ENCODE measurements at places on chromosomes 1 and 21.

- peaks cover 9% of the 10 kb centered on the region for H3K36me3 ChIP-seq
- H3K27me3 ChIP-seq = peaks cover 17% of the 10 kb centered on the region
- H3K27ac ChIP-seq = no peak overlapping the region
- H3K4me3 ChIP-seq = no peak overlapping the region
- H3K4me1 ChIP-seq = no peaks in the 10 kb centered on the region
- no peak for DNase-seq
Observed at GRCh38 chr1:157315544-157315943, 177.3 kb upstream of the ETV3 start.

GRCh38 chr1:9135073-9135836 is 6.4 kb upstream of the GPR157 start:
- H3K4me1 ChIP-seq = peaks cover 8% of the 10 kb centered on the region
- peaks cover 5% of the 10 kb centered on the region for H3K27me3 ChIP-seq
- no peak for DNase-seq
- peak overlapping the region; percentile 57 for H3K27ac ChIP-seq
- no peak overlapping the region for H3K4me3 ChIP-seq

DNA sequence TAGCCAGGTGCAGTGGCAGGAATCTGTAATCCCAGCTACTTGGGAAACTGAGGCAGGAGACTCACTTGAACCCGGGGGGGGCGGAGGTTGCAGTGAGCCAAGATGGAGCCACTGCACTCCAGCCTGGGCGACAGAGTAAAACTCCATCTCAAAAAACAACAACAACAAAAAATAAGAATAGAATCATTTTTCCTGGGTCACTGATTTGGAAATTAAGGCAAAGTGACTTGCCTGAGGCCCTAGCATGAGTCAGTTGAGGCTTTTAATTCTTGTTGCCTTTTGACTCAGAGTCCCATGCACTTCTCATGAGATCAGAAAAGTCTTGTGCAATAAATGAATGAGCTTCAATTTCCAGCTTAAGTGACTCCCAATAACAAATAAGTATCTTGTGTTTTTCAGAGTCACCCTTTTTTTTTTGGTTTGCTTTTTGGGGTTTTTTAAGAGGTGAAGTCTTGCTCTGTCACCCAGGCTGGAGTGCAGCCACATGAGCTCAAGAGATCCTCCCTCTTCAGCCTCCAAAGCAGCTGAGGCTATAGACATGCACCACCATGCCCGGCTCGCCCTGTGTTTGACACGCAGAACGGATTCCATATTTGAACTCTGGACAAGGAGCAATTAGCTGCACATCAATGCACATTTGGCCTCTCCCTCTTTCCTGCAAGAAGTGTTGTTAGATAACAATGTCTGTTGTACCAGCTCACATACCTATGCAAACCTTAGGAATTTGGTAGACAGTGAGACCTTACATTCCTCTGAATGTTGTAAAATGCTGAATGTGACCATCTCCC is 3.4 kb upstream of the PLEKHM2 start:
- H3K4me1 ChIP-seq = peaks cover 34% of the 10 kb centered on the region
- no peaks in the 10 kb centered on the region for H3K27me3 ChIP-seq
- no peak overlapping the region for H3K4me3 ChIP-seq
- no peaks in the 10 kb centered on the region for H3K36me3 ChIP-seq
- DNase-seq = no peak
- H3K27ac ChIP-seq = peak overlapping the region; percentile 95

- no peak for DNase-seq
- no peak overlapping the region for H3K27ac ChIP-seq
- H3K4me3 ChIP-seq = no peak overlapping the region
Observed at GRCh38 chr1:160723332-160723731, 11.7 kb upstream of the CD48 start.

GRCh38 chr1:229536982-229537381 is 21.5 kb downstream of the ABCB10 start:
- no peaks in the 10 kb centered on the region for H3K4me1 ChIP-seq
- DNase-seq = no peak
- no peak overlapping the region for H3K27ac ChIP-seq
- H3K4me3 ChIP-seq = no peak overlapping the region
- no peaks in the 10 kb centered on the region for H3K27me3 ChIP-seq

DNA sequence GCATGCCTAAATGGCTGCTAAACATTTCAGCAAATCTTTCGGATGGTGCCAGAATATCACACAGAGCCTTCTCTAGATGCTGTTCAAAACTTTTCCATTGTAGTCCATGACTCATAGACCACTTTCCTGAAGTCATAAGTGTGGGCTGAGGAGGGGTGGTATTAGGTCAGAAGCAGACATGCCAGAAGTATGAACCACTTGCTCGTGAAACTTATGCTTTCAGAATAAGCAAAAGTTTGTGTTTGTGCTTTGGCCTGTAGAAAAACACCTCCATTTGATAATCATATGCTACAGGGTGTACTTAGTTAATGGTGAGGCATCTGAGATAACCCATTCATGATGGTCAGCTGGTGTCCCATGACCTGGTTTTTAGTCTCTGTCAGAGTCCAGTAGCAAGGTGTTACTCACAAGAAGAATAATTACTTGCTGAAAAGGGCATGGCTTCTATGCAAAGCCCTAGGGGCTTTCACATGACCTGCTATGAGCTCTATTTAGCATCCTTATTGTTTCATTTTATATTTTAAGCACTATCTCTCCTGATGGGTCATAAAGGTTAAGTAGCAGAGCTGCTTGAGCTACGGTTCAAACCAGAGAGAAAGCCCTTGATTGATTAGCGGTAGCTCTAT is 183.1 kb upstream of the IVNS1ABP start:
- no peak overlapping the region for H3K4me3 ChIP-seq
- DNase-seq = no peak
- no peaks in the 10 kb centered on the region for H3K27me3 ChIP-seq
- no peak overlapping the region for H3K27ac ChIP-seq
- H3K4me1 ChIP-seq = no peaks in the 10 kb centered on the region

GRCh38 chr1:223142795-223143536 is at the start of gene TLR5:
TLR5 (minus strand) TSS chr1:223143248; CDS start chr1:223113031, 30,217 bp downstream.
- H3K27me3 ChIP-seq = peaks cover 10% of the 10 kb centered on the region
- H3K36me3 ChIP-seq = no peaks in the 10 kb centered on the region
- no peak within 1 kb of the TSS for H3K27ac ChIP-seq
- H3K4me1 ChIP-seq = peaks cover 11% of the 10 kb centered on the region
- peak within 1 kb of the TSS; percentile 80 for H3K4me3 ChIP-seq

GRCh38 chr1:23896491-23896890 is 16.7 kb downstream of the CNR2 start:
- H3K27me3 ChIP-seq = no peaks in the 10 kb centered on the region
- H3K4me1 ChIP-seq = peaks cover 57% of the 10 kb centered on the region
- peak overlapping the region; percentile 85 for H3K27ac ChIP-seq

GRCh38 chr1:37186246-37186756 is 152.0 kb upstream of the GRIK3 start:
- no peak overlapping the region for H3K4me3 ChIP-seq
- peaks cover 7% of the 10 kb centered on the region for H3K27me3 ChIP-seq
- H3K27ac ChIP-seq = no peak overlapping the region
- H3K4me1 ChIP-seq = peaks cover 2% of the 10 kb centered on the region
- no peak for DNase-seq
- H3K36me3 ChIP-seq = peaks cover 3% of the 10 kb centered on the region

GRCh38 chr1:75712306-75712705 is 12.2 kb upstream of the ACADM start:
- no peak overlapping the region for H3K4me3 ChIP-seq
- H3K4me1 ChIP-seq = no peaks in the 10 kb centered on the region
- no peak overlapping the region for H3K27ac ChIP-seq
- no peak for DNase-seq
- no peaks in the 10 kb centered on the region for H3K36me3 ChIP-seq

GRCh38 chr1:184461321-184461720 is 74.5 kb downstream of the C1orf21 start:
- no peak overlapping the region for H3K4me3 ChIP-seq
- H3K4me1 ChIP-seq = no peaks in the 10 kb centered on the region
- no peak overlapping the region for H3K27ac ChIP-seq
- H3K36me3 ChIP-seq = no peaks in the 10 kb centered on the region
- no peak for DNase-seq

DNA sequence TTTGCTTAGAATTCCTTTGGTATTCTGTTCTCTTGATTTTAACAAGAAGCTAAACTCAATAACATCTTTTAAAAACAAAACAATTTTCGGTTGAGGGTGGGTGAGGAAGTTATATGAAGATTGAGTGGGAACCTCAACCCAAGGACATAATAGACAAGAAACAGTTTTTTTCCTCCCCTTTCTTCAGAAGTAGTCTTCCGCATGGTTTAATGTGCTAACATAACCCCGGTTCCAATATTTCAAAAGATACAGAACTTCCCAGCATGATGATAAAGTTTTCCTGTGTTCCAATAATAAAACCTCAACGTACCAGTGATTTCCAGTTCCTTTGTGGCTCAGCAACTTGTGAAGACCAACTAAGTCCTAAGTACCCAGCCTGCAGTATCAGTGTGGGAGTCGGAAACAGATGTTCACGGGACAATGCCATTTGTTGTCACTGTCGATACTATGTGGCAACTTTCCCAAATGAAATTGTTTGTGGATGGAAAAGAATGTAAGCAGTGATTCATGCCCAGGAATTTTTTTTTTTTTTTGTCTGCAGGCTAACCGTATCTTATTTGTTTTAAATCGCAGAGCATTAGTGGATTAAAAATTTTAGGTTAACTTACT is 48.5 kb downstream of the NR5A2 start:
- no peak overlapping the region for H3K27ac ChIP-seq
- H3K4me3 ChIP-seq = no peak overlapping the region
- no peak for DNase-seq
- peaks cover 14% of the 10 kb centered on the region for H3K27me3 ChIP-seq
- no peaks in the 10 kb centered on the region for H3K36me3 ChIP-seq
- peaks cover 7% of the 10 kb centered on the region for H3K4me1 ChIP-seq

DNA sequence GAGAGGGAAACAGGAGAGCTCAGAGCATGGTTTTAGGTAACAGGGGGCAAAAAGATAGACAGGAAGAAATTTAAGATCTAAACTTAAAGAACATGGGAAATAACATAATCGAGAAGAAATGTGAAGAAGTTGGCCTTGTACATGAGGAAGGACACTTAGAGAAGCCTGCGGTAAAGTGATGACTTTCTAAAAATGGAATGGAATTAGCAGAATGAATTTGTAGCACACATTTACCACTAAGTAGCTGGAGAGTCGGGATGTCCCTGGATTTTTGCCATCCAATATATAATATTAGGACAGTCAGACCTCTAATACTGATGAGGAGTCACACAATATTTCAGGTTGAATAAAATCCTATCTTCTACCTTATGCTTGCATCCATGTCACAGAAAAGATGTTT is 77.7 kb upstream of the C1orf87 start:
- peaks cover 4% of the 10 kb centered on the region for H3K27me3 ChIP-seq
- H3K4me1 ChIP-seq = no peaks in the 10 kb centered on the region
- no peaks in the 10 kb centered on the region for H3K36me3 ChIP-seq
- no peak overlapping the region for H3K4me3 ChIP-seq

DNA sequence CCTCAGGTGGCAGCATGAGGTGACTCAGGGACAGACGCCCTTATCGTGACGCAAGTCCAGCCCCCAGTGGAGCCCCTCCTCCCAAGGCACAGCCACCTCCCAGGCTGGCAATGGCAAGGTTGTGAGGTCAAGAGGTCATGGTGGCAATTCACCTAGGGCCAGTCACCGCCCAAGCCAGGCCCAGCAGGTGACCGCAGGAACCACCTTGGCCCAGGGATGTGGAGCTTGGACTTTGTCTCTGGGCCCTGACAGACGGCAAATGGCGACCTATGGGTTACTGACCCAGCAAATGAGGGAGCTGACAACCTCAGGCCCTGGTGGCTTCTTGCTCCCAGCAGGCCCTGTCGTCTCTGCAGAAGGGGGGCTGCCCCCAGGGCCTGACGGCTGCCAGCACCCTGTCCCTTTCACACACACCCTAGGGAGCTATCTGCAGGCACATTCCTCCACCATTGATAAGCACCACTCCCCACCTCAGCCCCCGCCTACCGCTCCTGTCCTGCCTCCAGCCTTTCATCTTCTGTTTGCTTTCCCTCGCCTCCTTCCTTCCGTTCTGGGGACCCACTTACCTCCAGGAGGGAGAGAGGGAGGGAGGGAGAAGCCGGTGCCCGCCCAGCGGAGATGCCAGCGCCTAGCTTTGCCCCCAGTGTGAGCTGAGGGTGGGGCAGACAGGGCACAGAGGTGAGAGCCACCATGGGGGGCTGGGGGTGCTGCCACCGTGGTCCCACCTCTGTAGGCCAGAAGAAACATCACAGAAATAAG is 12.1 kb downstream of the EPHA2 start:
- H3K36me3 ChIP-seq = no peaks in the 10 kb centered on the region
- peaks cover 33% of the 10 kb centered on the region for H3K27me3 ChIP-seq
- no peak for DNase-seq
- no peak overlapping the region for H3K4me3 ChIP-seq
- H3K27ac ChIP-seq = no peak overlapping the region

GRCh38 chr1:205316161-205316566 is 5.4 kb downstream of the NUAK2 start:
- H3K36me3 ChIP-seq = peaks cover 19% of the 10 kb centered on the region
- H3K27me3 ChIP-seq = no peaks in the 10 kb centered on the region
- H3K4me1 ChIP-seq = peaks cover 77% of the 10 kb centered on the region
- DNase-seq = no peak
- peak overlapping the region; percentile 64 for H3K27ac ChIP-seq

GRCh38 chr1:35555601-35556477 is 1.4 kb downstream of the KIAA0319L start:
- no peaks in the 10 kb centered on the region for H3K27me3 ChIP-seq
- DNase-seq = no peak
- peak overlapping the region; percentile 97 for H3K4me3 ChIP-seq
- H3K4me1 ChIP-seq = peaks cover 36% of the 10 kb centered on the region
- peak overlapping the region; percentile 96 for H3K27ac ChIP-seq

DNA sequence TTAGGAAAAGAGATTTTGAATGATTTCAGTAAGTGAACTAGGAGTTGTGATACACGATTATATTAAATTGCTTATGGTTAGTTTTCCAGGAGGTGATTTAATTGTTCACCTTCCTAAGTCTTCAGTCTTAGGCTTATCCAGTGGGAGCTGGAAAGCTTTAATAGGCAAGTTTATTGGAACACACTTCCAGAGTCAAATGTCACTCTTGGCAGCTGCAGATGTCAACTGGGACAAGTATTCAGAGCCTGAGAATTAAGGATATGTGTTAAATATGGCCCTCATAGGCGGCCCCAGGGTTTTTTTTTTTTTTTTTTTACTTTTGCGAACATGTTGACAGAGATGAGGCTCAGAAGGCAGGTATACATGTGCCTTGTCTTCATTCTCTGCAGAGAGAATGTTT is 29.2 kb downstream of the UCK2 start:
- H3K27ac ChIP-seq = peak overlapping the region; percentile 69
- no peak for DNase-seq
- no peaks in the 10 kb centered on the region for H3K36me3 ChIP-seq
- no peaks in the 10 kb centered on the region for H3K27me3 ChIP-seq
- no peak overlapping the region for H3K4me3 ChIP-seq
- H3K4me1 ChIP-seq = peaks cover 47% of the 10 kb centered on the region

GRCh38 chr21:32802954-32803353 is 31.4 kb upstream of the PAXBP1 start:
- DNase-seq = no peak
- H3K36me3 ChIP-seq = peaks cover 5% of the 10 kb centered on the region
- H3K4me1 ChIP-seq = peaks cover 2% of the 10 kb centered on the region
- H3K27ac ChIP-seq = no peak overlapping the region

GRCh38 chr1:193069748-193070385 is 10.5 kb downstream of the RO60 start:
- peaks cover 1% of the 10 kb centered on the region for H3K36me3 ChIP-seq
- no peak overlapping the region for H3K4me3 ChIP-seq
- H3K27me3 ChIP-seq = no peaks in the 10 kb centered on the region
- peaks cover 35% of the 10 kb centered on the region for H3K4me1 ChIP-seq
- peak overlapping the region; percentile 19 for H3K27ac ChIP-seq

- no peaks in the 10 kb centered on the region for H3K36me3 ChIP-seq
- H3K4me1 ChIP-seq = peaks cover 10% of the 10 kb centered on the region
- no peaks in the 10 kb centered on the region for H3K27me3 ChIP-seq
- no peak overlapping the region for H3K27ac ChIP-seq
- peak; percentile 26 for DNase-seq
Observed at GRCh38 chr1:6614019-6614928, 743 bp downstream of the PHF13 start.
